ENCODE measurements at places on chromosomes 1 and 21.

DNA sequence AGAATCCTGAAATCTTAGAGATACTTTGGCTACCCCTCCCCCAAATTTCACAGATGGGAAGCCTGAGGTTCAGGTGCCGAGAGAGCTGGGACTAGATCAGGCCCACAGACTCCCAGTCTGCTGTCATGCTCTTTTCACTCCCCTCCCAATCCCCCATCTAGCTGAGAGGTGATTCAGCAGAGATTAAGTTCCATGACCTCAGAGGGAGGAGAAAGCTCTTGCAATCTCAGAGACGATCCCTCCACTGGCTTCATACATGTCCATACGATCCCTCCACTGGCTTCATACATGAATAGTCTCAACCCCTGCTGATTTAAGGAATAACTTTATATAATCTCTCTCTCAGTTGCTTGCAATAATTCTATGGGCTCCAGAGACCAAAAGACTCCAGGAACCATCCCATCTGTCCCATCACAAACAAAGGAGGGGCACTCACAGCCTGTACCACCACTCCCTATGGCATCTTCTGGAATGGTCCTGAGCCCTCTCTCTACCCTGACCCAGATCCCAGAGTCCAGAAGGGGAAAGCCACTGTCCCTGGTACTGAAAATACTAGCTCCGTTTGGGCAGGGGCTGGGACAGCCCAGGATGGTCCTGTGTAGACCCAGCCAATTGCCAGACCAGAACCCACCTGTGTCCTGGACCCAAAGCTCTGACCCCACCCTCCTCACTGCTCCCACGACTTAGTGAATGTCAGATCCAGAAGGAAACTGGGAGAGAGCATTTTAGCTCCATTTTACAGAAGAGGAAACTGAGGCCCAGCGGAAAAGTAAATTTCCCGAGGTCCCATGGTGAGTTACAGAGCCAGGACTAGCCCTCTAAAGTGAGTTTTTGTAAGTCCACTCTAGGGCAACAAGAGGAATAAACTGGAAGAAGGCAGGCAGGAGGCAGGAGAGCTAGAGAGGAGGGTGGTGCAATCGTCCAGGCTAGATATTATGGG, 27.1 kb downstream of the RIMS3 start:
- DNase-seq = no peak

DNA sequence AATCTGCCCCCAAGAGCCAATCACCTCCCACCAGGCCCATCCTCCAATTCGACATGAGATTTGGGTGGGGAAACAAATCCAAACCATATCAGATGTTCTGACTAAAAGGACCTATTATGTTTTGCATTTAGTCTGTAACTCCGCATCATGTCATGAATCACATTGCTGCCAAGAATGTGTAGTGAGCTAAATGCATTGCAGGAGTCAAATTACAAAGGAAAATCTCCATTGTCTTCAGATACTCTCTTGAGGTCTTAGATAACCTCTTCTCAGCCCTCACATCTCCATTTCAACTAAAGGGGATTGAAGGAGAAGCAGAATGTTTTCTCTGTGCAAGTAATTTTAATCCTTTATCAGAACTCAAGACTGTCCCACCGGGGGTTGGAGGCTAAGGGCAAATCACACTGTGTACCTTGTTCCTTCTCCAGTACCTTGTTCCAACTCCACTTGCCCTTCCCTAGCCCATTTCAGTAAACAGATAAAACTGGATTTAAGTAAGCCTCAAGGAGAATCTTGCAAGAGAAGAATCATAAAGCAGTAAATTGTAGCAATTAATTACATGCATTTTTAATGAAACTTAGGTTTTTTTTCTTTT, 34.1 kb downstream of the EXTL2 start:
- no peak for DNase-seq

GRCh38 chr1:234611847-234612351, 1.9 kb upstream of the IRF2BP2 start:
- DNase-seq = no peak

DNA sequence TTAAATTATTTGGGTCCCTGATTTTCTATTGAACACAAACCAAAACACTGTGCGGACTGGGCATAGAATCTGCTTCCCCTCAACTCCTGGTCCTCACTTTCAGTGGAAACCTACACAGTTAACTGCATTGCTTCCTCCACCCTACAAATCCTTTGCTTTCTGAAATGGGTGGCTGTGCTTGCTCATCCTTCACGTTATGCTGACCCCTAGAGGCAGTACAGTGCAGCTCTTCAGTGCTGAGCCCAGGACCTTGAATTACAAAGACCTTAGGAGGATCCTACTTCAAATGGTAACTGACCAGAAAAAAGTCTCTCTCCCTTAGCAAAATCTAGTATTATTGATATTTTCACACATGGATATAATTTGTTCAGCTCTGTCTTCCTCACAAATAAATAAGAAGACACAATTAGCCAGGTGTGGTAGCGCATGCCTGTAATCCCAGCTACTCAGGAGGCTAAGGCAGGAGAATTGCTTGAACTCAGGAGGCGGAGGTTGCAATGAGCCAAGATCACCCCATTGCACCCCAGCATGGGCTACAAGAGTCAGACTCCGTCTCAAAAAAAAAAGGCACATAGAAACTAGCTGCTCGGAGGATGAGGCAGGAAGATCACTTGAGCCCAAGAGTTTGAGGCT, 63.4 kb upstream of the L1TD1 start:
- no peak for DNase-seq

- DNase-seq = no peak
Observed at GRCh38 chr1:210053126-210053525, 115.1 kb downstream of the SYT14 start.

DNA sequence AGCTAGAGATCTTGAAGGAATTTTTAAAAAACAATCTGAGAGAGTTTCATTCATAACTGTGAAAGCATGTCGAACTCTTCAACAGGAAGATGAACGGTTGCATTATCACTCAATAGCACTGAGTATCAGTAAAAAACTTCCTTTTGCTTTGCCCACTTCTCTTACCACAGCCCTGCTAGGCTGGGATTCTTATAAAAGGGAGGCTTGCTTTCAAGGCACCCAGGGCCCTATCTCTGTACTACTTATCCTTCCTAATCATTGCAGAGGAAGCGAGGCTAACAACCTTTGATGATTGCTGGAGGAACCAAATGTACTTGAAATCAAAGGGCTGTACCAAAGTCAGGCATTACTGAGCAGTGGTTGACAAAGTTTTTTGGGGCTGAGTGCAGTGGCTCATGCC, 71.2 kb downstream of the SNRPE start:
- DNase-seq = no peak

- no peak for DNase-seq
Observed at GRCh38 chr1:235093013-235093695, 35.5 kb downstream of the TOMM20 start.

DNA sequence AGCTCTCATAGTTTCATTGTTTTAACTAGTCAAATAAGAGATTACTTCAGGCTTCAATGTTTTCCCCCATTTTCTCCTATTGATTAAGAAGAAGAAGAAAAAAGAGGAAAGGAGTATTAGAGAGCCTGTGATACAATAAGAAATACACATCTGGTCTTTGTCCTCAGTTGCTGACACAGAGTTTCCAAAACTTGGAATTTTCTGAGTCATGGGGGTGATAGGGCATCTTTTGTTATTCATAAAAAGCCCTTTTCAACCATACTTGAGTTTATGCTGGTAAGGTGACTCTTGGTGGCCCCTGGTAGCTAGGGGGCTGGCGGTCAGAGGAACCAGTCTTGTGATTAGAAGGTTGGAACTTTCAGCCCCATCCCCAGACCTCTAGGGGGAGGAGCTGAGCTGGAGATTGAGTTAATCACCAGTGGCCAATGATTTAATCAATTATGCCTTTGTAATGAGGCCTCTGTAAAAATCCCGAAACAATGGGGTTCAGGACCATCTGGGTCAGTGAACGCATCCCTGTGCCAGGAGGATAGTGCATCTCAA, 28.9 kb upstream of the KLF18 start:
- DNase-seq = no peak

GRCh38 chr1:223129229-223129901, 13.7 kb downstream of the TLR5 start:
- DNase-seq = peak; percentile 44

DNA sequence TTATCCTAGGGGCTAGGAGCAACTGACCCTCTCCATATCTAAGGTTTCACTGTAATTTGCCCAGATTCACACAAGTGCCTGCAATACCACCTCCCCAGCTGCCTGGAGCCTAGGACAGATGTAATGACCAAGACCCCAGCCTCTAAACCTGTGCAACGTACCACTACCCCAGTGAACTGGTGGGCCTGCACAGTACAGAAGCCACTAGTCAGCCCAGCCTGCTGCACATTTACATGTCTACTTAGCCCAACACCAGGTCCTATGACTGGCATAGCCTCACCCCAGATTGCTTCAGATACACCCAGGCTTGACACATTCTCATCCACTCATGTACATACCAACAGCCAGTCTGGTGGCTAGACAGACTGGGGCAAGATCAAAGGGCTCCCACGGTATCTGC, 1336.6 kb downstream of the BRINP3 start:
- no peak for DNase-seq

- DNase-seq = peak; percentile 5
Observed at GRCh38 chr1:204975568-204976235, 67.3 kb upstream of the CNTN2 start.

- no peak for DNase-seq
Observed at GRCh38 chr21:42073145-42074099, 2.3 kb downstream of the UMODL1 start.

DNA sequence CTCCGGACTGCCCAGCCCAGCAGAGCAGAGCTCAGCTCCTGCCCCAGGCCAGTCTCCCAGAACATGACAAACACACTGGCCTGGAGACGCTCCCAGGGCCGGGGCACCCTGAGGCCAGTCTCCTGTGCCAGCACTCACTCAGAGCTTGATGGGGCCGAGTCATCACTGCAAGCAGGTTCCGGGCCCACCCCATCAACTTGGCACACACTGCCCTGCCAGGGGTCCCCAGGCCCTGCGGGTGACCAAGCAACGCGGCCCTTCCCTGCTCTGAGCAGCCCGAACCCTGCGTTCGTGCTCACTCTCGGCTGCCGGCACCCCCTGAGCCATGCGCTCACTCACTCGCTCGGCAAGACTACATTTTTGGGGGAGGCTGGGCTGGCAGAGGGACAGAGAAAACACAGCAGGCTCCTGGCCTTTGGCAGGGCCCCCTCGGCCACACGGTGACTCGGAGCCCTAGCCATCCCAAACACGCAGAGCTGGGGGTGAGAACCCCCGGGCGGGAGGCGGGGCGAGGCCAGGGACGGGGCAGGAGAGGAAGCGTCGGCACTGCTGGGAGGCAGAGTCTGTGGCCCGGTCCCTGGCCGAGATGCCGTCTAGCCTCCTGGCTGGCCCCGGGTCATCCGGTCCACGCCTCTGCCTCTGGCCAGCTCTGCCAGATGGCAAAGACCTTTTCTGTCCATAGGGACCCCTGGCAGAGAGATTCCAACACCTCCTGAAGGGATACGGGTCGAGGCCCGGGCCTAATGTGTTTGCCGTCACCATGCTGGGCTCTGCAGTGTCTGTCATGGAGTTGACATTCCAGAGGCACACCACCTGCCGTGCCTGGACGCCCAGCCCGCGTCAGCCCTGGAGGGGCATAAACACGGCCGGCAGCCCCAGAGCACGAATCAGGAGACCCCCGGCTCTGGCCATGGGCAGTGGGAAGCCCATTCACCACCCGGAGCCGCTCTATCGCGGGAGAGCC, 68.0 kb downstream of the MEGF6 start:
- no peak for DNase-seq

- no peak for DNase-seq
Observed at GRCh38 chr1:112056354-112056753, 66.9 kb upstream of the KCND3 start.

- DNase-seq = no peak
Observed at GRCh38 chr1:71001624-71002023, 46.0 kb downstream of the PTGER3 start.

GRCh38 chr1:35748326-35748725, 21.5 kb downstream of the CLSPN start:
- DNase-seq = no peak

GRCh38 chr1:247241691-247242090, 14.2 kb upstream of the VN1R5 start:
- no peak for DNase-seq

- no peak for DNase-seq
Observed at GRCh38 chr1:36224537-36225282, 467 bp downstream of the THRAP3 start.

GRCh38 chr1:183807549-183808168, 2.7 kb downstream of the RGL1 start:
- no peak for DNase-seq

GRCh38 chr21:43797925-43798715, 8.7 kb downstream of the RRP1 start:
- no peak for DNase-seq

GRCh38 chr1:233647073-233647472, 33.2 kb downstream of the KCNK1 start:
- no peak for DNase-seq

GRCh38 chr1:24743404-24744211, 1.6 kb upstream of the CLIC4 start:
- DNase-seq = no peak

DNA sequence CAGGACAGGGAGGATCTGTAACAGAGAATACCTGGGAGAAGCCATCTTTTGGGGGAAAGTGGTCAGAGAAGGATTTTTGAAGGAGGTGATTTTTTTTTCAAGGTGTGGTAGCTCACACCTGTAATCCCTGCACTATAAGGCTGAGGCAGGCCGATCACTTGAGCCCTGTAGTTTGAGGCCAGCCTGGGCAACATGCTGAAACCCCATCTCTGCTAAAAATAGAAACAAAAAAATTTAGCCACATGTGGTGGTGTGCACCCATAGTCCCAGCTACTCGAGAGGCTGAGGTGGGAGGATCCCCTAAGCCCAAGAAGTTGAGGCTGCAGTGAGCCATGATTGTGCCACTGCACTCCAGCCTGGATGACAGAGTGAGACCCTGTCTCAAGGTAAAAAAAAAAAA, 67.4 kb upstream of the ARTN start:
- DNase-seq = no peak

DNA sequence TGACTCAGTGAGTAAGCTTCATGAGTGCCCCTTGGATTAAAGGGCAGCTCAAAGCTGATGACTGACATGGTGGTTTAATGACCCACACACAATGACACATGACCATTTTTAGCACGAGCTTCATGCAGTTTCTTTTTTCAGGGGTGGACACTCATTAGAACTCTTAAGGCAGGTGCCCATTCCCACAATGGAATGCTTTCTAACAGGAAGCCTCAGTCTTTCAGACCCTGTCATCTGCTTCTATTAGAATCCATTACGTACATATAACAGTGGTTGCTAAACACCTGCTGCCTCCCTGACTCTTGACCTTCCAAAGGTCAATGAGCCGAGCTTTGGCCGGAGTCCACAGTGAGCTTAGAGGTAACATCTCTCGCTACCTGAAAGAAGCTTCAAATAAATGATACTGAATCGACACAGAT, 27.4 kb downstream of the AKNAD1 start:
- DNase-seq = no peak
